ENCODE measurements at places on chromosomes 6 and 20. TPM values are rescaled to one million over a fixed set of nuclear protein-coding genes. Genes with fewer than 3 reads are reported as not detected.

The SLC2A10 gene
- total RNA-seq = 95.3 TPM

The SYNCRIP gene
- total RNA-seq = 27.0 TPM

DNA sequence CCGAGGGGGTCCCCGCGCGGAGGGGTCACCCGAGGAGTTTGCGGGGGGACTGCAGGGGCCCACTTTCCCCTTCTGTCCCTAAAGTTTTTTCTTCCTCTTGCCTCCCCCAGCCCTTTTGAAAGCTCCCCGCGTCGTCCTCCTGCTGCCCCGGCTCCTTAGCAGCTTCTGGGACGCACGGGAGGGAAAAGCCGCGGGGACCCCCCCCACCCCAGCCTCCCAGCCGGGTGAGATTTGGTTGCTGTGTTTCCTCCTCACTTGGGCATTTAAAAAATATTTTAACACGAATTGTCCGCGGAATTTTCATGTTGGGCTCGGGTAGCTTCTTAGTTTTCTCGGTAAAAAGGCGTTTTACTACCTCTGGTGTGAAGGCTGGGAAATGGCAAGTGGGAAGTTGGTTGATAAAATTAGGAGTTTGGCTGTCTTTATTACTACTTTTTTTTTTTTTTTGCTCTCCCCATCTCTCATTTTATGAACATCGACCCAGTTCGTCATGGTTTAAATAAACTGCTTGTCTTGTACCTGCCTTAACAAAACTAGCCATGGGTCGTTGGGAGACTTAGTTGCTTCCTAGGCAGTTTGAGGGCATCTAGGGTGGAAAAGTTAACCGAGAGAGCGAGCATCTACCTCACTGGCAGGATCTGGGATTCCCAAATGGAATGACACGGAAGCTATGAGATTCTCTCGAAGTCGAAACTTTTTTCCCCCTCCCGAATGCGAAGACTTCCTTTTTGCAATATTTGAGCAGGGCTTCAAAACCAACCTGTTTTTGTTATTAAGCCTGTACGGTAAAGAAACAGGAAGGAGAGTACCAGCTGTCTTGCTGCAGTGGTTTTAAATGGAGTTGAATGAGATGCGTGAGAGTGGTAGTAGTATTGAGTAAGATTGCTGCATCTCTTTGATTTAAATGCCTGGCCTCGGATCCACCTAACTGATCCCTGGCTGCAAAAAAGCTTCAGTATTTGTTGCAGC lies 868 bp downstream of the NCOA3 start:
- DNase-seq = peak; percentile 32

DNA sequence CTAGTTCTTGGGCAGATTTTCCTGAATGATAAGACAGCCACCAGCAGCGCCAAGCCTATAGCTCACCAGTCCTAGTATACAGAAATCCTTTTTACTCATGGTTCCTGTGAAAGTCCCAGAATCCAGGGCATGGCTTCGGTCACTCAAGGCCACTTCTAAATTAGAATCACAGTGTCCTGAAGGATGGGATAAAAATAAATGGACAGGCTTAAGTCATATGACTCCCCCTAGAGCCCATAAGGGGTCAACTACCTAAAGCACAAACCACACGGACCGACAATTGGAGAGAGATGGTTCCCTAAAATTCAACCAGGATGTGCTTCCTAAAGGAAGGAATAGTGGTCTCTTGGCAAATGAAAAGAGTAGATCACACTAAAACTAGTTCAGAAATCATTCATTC lies 404.1 kb upstream of the PLCB4 start:
- DNase-seq = no peak

DNA sequence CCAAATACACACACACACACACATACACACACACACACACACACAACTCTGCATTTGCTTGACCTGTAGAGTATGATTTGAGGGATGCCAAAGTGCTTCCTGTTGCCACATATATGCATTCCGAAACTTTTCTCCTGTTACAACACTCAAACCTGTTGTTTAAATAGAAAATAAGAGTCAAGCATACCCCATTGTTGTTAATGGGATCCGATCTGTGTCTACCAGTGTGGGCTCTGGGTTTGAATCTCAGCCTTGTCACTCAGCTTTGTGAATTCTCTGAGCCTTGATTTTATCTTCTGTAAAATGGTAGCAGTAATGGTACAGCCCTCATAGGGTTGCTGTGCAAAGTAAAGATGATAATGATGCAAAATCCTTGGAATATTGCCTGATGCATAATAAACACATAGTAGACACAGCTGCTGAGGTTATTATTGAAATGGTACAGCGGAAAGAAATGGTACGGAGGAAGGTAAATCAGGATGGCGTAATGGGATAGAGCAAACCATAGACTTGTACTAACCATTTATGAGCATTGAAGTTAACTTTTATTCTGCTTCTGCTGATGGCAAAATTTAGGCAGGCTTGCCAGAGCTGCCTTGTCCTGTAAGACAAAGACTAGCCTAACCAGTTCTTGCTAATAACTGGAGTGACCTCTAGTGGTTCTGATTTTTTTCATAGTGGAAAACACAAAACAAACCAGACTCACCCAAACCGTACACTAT lies 113.5 kb upstream of the PHACTR1 start:
- DNase-seq = peak; percentile 40
